Left ventricle myocardium superior (tissue), 1 donor: ENCODE measurements at places on chromosomes 13 and 19. TPM values are rescaled to one million over a fixed set of nuclear protein-coding genes. Genes with fewer than 3 reads are reported as not detected.

The DHPS gene
- 60.2 TPM for total RNA-seq

The MYDGF gene
- total RNA-seq = 27.0 TPM

The VSIG10L gene
- 0.77 TPM for total RNA-seq

The ZNF575 gene
- total RNA-seq = 1.8 TPM

The OR4F17 gene
- not detected for total RNA-seq

The RASIP1 gene
- total RNA-seq = 13.7 TPM

The TMEM59L gene
- total RNA-seq = 1.5 TPM

The RHPN2 gene
- total RNA-seq = 2.4 TPM

The CLEC17A gene
- not detected for total RNA-seq

The GRK1 gene
- 0.42 TPM for total RNA-seq

The DMPK gene
- 275 TPM for total RNA-seq

The CASP14 gene
- total RNA-seq = not detected
